ENCODE measurements at places on chromosomes 6 and 20.

GRCh38 chr20:2757001-2757400, 43.4 kb downstream of the CPXM1 start:
- no peak for DNase-seq

GRCh38 chr6:111566873-111567517, 38.7 kb downstream of the TRAF3IP2 start:
- DNase-seq = no peak

GRCh38 chr20:47577314-47577713, 75.6 kb downstream of the NCOA3 start:
- no peak for DNase-seq

GRCh38 chr6:73644941-73645591, 8.7 kb downstream of the SLC17A5 start:
- DNase-seq = no peak

DNA sequence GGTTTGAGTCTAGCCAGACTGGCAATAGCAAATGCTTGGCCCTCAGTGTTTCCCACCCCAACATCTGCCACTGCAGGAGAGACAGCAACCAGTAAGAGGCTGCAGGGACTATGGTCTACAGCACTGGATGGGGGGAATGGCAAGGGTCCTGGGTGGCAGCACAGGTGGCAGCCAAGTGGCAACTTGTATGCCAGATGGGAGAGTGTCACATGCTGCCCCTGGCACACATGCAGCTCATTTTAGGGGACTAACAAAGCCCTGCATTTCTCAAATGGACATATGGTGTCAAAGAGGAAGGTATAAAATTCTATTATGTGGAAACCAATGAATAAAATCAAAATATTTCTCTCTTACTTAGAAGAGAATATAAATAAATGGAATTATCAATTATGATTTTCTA, 298.7 kb upstream of the MARCKS start:
- DNase-seq = no peak

- no peak for DNase-seq
Observed at GRCh38 chr6:27742833-27743573, 169.2 kb downstream of the OR2B2 start.

- no peak for DNase-seq
Observed at GRCh38 chr6:159959165-159959975, 9.5 kb upstream of the IGF2R start.

GRCh38 chr6:89818977-89819335, 638 bp downstream of the MDN1 start:
- DNase-seq = peak; percentile 18

DNA sequence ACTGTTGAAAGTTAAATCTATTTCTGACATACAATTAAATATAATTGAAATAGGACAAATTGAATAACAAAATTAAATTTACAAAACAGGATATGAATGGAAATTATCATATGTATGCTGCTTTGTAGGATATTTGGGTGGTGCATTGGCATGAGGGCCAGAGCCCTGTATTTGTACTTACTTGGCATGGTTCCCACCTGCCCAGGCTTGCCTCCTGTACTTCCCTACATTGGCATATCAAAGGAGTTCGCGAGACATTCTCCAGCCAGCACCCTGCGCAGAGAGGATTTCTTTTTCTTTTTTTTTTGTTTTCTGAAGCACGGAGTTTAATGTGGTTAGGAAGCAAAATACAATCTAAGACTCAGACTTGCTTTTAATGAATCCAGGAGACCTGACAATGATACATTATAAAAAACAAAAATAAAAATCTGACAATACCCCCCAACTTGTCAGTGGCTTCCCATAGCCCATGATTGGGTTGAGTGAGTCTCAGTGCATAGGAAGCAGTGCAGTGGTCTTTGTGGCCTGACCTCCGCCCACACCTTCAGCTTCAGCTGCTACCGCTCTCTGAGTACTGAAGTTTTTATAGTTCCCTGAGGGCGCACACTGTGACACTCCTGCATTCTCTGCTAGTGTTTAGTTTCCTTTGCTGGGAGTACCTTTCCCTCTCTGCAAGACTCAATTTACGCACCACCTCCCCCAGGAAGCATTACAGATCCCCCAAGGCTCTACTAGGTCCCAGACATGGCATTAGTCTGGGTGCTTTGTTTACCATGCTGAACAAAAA, 440.8 kb downstream of the UTRN start:
- no peak for DNase-seq

DNA sequence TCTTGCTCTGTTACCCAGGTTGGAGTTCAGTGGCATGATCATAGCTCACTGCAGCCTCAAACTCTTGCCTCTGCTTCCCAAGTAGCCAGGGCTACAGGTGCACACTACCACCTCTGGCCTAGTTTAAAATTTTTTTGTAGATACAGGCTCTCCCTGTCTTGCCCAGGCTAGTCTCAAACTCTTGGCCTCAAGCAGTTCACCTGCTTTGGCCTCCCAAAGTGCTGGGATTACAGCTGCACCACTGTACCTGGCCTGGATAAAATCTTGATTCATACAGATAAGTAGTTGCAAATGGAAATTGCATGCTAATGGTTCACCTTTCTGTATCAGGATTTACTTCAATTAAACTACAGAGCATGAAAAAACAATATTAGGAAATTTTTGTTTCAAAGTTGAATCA, 4.2 kb downstream of the CD2AP start:
- no peak for DNase-seq

- peak; percentile 74 for DNase-seq
Observed at GRCh38 chr20:1402149-1402548, 9.3 kb upstream of the FKBP1A start.

GRCh38 chr6:71248306-71248765, 40.3 kb upstream of the OGFRL1 start:
- DNase-seq = peak; percentile 90

DNA sequence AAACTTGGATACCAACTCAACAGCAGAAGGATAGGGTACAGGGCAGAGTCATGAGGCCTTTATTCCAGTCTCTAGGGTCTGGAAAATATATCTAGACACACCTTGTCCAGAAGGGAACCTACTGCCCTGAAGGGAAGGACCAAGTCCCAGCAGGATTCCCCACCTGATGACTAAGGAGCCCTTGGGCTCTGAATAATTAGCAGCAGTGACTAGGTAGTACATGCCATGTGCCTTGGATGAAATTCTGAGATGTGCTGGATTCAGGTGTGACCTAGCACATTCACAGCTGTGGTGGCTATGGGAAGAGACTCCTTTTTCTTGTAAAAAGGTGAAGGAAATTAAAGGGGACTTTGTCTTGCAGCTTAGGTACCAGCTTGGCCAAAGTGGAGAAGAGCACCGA, 364.3 kb upstream of the PTCHD4 start:
- DNase-seq = no peak

DNA sequence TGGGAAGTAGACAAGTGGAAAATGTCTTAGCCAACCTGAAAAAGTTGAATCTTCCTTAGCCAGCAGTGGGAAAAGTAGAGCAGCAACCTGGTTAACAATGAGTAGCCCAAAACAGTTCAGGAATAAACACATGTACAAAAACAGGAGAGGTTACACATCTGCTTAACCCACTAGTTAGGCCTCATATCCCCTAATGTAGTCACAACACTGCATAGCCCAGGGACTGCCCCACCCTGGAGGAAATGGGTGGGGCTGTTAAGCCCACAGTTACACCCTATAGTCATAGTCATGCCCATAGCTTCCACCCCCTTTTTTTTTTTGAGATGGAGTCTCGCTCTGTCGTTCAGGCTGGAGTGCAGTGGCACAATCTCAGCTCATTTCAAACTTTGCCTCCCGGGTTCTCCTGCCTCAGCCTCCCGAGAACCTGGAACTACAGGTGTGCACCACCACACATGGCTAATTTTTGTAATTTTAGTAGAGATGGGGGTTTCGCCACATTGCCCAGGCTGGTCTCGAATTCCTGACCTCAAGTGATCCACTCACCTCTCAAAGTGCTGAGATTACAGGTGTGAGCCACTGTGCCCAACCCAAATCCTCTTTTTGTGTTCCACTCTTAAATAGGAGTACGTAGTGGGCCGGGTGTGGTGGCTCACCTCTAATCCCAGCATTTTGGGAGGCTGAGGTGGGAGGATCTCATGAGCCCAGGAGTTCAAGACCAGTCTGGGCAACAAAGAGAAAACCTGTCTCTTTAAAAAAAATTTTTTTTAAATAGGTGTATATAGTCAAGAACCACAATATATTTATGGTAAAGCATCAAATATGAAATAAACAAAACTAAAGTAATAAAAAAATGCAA, 24.5 kb downstream of the ILRUN start:
- DNase-seq = peak; percentile 88

DNA sequence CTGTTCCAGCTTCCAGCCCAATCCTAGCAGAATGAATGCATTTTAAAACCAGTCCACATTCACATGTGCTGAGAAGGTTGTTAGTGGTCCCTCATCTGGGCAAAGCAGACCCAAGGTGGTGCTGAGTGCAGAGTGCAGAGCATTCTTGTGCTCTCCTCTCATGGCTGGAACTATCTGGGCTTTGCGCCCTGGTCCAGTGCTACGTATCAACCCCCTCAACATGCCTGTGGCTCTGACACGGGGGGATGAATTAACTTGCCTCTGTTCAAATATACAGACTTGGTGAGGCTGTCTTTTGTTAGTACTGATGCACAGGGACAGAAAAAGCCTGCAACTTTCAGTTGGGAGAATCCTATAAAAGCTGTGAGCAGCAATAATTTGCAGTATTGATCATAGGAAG, 42.5 kb downstream of the PANK2 start:
- peak; percentile 23 for DNase-seq

DNA sequence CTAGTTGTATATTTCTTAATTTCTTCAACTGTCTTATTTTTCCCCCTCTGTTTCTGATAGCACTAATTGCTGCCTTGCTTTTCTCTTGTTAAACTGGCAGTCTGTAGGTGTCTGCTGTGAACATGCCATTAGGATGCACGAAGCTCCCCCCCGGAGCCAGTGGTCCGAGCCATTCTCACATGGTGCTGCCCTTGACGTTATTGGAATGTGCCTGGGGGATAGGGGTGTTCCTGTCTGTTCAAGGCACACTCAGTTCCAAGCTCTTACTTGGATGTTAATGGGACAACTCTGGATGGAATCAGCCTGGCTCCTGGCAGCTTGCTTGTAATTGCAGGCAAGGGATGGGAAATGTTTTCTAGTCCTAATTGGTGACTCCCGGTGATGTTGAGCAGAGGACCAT, 68.4 kb downstream of the RREB1 start:
- DNase-seq = no peak
